ENCODE measurements at places on chromosomes 12 and 14.

- DNase-seq, result no peak
Measured at GRCh38 chr12:56995201-56995929, 11.0 kb downstream of the ZBTB39 start.

- no peak for DNase-seq
Measured at GRCh38 chr12:1034751-1035457, 43.9 kb downstream of the ERC1 start.

- DNase-seq, result no peak
Measured at GRCh38 chr14:70527501-70528105, 7.2 kb downstream of the ADAM20 start.

DNA sequence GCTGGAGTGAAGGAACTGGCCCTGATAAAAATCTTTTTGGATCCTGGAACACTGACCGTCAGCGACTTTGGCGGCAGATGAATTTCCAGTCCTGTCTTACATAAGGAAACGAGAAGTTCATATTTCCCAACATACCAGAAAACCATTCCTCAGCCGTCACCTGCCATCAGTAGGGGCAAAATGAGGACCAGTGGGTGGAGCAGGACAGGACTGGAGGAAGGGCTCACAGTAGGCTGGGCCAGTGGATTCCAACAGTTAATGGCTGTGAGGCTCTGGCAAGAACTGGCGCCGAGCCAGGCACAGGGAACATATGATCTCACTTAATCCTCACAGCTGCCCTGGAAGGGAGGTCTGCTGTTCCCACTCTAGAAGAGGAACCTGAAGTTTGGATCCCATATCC lies 67.2 kb upstream of the FAM181A start:
- DNase-seq, result no peak

GRCh38 chr12:14576896-14577295 lies 9.2 kb upstream of the PLBD1 start:
- DNase-seq, result no peak

- no peak for DNase-seq
Measured at GRCh38 chr12:2548081-2548480, 246.7 kb upstream of the FKBP4 start.

GRCh38 chr12:111404362-111405148 lies 1.2 kb upstream of the SH2B3 start:
- no peak for DNase-seq

DNA sequence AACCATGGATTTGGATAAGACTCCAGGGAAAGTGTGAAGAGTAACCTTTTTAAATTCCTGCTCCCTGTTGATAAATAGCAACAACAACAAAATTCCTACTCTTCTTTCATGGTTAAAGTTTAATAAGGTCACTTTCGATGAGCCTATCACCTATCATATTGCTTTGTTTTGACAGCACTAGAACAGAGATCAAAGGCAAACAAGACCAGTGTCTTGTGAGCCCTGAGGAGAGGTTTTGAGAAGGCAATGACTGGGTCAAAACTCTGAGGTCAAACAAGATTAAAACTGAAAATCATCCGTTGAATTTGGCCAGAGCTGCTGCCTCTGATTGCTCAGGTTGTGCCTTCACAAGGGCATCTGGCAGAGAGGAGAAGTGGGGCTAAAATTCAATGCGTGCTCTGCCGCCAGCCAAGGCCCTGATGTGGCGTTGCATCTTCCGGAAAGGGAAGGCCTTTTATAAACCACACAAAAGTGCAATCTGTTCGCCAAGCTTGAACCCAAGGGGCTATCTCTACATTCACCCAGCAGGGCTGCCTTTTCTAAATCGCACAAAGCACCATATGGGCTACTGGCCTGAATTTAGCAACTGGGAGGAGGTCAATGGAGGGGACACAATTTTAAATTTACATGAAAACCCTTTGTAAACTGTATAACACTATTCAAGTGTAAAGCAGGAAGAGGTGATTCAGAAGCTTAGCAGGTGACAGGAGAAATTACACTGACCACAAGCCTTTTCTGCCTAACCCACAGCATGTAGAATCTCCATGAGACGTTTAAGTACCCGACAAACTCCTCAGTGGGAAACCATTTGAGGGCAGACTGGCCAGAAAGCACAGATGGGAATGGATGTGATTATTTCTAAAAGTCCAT lies 140.8 kb downstream of the DAD1 start:
- no peak for DNase-seq

DNA sequence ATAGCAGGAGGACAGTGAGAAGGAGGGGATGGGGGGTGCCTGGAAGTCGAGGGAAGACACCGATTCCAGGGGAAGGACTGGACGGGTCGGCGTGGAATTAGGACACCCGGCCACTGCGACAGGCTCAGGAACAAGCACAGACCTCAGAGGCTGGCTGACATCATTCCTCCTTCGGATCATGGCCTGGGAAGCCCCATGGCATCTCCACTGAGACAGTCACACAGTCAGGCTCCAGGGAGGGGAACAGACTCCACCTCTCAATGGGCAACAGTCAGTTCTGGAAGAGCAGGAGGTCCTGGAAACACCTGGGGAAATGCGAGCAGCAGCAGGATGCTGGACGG lies 67.9 kb upstream of the FBRSL1 start:
- no peak for DNase-seq

DNA sequence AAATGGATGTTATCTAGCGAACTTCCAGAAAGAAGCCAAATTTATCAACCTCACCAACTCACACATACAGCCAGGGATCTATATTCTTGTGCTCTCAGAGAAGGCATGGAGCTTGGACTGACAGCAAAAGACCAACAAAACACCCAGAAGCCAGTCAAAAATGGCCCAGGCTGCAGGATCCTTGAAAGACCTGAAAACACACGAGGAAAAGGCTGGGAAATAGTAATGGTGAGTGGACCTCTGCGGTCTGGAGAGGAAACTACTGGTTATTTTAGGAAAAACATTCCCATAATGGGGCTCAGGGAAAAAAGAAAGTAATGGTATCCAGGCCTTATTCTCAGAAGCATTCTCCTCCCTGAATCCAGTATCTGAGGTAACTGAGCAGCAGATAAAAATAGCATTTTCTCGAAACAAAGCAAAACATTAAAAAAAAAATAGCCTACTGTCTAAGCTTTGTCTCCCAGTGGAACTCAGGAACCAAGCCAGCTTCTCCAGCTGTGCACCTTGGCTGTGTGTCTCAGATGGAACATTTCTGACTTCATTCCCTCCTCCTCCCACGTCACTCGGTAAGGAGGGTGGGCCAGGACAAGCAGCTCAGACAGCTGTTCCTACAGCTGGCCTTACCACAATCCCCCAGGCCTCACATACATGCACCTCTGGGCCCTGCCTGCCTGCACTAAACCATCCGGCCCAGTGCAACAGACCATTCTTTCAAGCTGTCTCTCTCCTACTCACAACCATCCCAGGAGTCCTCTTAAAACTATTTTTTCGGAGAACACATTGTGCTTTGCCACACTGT lies 249.9 kb downstream of the DAD1 start:
- no peak for DNase-seq

GRCh38 chr12:67748743-67749040 lies 100.1 kb downstream of the DYRK2 start:
- no peak for DNase-seq

- no peak for DNase-seq
Measured at GRCh38 chr12:18074001-18074400, 16.0 kb downstream of the RERGL start.

DNA sequence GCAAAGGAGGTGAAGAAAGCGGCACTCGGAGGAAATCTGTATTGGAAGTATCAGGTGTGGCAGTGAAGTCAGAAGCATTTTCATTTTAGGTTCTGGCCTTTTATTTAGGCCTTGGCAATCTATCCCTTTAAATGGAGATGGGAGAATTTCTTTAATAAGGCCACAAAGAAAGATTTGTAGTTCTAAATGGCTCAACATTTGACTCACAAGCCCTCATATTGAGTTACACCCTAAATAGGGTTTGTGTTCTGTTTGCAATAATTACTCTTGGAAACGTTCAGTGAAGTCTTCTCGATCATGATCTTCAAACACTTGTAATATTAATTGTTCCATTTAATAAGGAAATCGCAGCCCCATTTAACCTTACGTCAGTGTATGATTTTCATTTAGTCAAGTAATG lies 25.3 kb upstream of the TMEM260 start:
- no peak for DNase-seq

DNA sequence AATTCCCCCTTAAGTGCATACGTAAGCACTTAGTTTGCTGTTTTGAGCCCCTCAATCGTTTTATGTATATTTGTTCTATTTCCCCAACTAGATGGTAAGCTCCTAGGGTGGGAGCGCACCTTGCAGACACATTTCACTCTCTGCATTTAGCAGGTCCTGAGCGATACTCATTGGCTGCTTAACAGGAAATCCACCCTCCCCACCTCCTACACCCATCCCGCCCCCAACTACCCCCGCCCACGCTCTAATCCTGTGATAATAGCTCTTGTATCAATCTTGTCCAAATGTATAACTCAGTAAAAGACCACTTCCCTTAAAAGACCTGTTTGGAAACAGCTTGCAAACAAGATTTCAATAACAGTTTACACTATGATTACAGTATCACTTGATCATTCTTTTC lies 8.1 kb downstream of the LPAR5 start:
- no peak for DNase-seq

DNA sequence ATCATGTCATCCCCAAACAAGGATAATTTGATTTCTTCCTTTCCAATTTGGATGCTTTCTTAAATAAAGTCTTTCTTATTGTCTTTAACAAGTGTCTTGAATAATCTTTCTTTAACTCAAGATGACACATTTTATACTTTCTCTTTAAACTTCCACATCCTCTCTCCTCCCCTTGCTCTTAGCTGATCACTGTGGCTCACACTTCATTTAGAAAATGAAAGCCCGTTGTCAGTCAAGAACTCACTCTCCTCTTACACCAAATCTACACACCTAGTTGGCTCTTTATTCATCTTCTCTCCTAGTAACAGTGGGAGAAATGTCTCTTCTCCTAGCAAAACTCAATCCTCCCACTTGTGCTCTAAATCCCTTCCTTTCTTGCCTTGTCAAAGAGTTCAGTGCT lies 10.4 kb upstream of the RMST start:
- DNase-seq, result no peak

GRCh38 chr12:18782827-18783226 lies 44.9 kb downstream of the CAPZA3 start:
- DNase-seq, result no peak

GRCh38 chr14:79056879-79057278 lies 886.7 kb downstream of the NRXN3 start:
- DNase-seq, result no peak

- no peak for DNase-seq
Measured at GRCh38 chr14:104295681-104296387, 157.4 kb downstream of the KIF26A start.

- DNase-seq, result no peak
Measured at GRCh38 chr12:80413462-80413861, 30.6 kb upstream of the PTPRQ start.

DNA sequence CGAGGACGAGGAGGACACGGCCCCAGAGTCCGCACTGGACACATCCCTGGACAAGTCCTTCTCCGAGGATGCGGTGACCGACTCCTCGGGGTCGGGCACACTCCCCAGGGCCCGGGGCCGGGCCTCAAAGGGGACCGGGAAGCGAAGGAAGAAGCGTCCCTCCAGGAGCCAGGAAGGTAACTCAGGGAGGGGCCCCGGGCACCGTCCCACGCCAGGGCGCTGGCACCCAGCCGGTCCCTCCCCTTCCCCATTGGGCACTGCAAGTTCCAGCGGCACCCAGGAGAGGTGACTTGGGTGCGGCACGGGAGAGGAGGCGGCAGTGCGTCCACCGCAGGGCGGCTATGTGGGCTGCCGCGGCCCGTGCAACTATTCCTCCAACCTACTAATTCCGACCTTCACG lies 9.3 kb upstream of the ADSS1 start:
- no peak for DNase-seq

GRCh38 chr12:32737715-32738114 lies 18.0 kb downstream of the YARS2 start:
- no peak for DNase-seq

- DNase-seq, result no peak
Measured at GRCh38 chr14:104536942-104537612, 42.5 kb upstream of the C14orf180 start.

DNA sequence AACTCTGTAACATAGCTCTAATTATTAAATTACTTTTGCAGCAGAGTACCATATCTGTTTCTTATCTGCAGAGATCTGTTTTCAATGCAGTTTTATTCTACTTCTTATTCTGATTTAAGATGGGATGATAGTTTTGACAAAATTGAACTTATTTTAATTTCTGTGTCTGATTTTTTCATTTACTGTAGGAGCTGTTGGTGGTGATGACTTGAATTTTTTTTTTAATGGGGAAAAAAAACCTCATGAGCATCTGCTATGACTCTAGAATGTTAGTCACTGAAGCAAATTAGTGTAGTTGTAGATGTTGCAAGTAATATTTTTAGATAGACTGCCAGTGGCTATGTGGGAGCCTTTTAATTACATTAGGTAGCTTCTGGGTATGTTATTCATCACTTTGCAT lies 23.4 kb downstream of the DNM1L start:
- no peak for DNase-seq

GRCh38 chr12:40697566-40698259 lies 5.5 kb downstream of the CNTN1 start:
- DNase-seq, result no peak

- DNase-seq, result no peak
Measured at GRCh38 chr12:118292836-118293235, 79.9 kb downstream of the TAOK3 start.

DNA sequence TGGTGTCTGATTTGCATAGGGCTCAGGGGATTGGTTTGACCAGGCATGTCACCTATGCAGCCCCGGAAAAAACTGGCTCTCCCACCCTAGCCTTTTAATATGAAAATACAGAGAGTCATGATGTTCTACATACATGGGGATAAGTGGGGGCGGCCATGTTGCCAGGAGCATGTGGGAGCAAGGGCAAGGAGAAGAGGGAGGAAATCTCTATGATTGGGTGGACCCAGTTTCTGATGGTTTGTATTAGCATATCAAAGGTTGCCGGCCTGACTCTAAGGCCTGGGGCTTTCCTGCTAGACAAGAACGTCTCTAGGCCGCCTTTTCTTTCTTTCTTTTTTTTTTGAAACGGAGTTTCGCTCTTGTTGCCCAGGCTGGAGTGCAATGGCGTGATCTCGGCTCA lies 123.4 kb upstream of the CPSF6 start:
- no peak for DNase-seq

- DNase-seq, result no peak
Measured at GRCh38 chr14:52589646-52590045, 37.0 kb downstream of the GPR137C start.

- no peak for DNase-seq
Measured at GRCh38 chr12:101527682-101528081, 52.5 kb downstream of the SPIC start.

Measured in stimulated activated CD8-positive, alpha-beta memory T cell treated with anti-CD3 and anti-CD28 coated beads, Interleukin-2, amount 100 ng/mL, for 1 hour (primary cell).